ENCODE measurements at places on chromosomes 7 and 10.
A peak's percentile ranks its signal among the peaks of the same experiment; 100 is the strongest.

GRCh38 chr10:12269056-12269455 is 73.1 kb downstream of the CDC123 start:
- no peak for DNase-seq

GRCh38 chr7:146492017-146492416 is 375.4 kb downstream of the CNTNAP2 start:
- DNase-seq, result no peak

DNA sequence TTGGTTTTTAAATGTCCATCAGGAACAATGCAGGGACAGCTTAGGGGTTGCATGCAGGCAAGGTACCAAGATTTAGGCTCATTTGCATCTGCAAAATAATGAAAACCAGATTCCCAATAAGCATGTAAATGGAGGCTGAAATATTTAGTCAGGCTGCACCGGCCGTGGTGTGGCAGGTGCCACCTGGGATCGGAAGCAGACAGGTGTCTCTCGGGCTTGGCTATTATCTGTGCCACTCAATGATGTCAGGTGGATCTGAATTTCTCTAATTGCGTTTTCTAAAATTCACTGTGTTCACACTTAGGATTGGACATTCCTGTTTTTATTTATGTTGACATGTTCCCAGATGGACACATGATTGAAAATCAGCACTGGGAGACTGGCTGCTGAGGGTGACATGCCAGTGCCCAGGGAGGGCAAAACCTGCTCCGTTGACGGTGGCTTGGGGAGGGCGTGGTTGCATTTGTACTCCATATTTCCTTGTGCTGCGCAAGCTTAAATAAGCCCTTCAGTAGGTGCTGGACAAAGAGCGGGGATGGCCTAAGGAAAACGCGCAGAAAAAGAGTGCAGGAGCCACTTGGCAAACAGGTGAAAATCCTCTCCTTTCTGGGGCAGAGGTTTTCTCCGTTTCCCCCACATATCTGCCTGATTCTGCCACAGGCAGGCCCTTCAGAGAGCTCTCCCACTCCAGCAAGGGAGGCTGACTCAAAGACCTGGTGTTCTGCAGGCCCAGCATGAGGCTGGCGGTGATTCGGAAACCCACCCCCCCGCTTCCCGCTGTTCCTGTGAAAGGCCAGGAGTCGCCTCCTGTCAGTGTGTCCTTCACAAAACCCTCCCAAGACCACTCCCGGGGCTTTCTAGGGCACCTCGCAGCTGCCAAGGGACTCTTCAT is 142.5 kb downstream of the WDR37 start:
- DNase-seq, result peak; percentile 60

DNA sequence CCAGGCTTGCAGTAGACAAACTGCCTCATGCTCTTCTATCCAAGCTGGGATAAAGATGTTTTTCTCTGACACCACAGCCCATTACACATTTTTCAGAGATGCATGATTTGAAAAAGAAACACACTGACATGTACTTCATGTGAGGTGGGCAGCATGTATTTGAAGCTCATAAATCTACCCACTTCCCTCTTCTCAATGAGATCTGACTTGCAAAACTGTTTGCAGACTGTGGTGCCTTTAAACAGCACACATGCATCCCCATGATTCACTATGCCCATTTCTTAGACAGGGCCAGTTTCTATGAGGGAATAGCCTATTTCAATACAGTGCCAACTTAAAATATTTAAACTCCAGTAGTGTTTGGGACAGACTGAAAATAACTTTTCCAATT is 109.8 kb downstream of the GLI3 start:
- no peak for DNase-seq

GRCh38 chr10:35422228-35422627 is 85.9 kb downstream of the CCNY start:
- DNase-seq, result no peak

- no peak for DNase-seq
Measured at GRCh38 chr7:2195400-2196246, 37.1 kb downstream of the MAD1L1 start.

GRCh38 chr10:42646687-42647640 is 8.6 kb upstream of the ZNF33B start:
- DNase-seq, result peak; percentile 68

GRCh38 chr7:5532536-5533335 is 109.1 kb upstream of the TNRC18 start:
- peak; percentile 87 for DNase-seq

DNA sequence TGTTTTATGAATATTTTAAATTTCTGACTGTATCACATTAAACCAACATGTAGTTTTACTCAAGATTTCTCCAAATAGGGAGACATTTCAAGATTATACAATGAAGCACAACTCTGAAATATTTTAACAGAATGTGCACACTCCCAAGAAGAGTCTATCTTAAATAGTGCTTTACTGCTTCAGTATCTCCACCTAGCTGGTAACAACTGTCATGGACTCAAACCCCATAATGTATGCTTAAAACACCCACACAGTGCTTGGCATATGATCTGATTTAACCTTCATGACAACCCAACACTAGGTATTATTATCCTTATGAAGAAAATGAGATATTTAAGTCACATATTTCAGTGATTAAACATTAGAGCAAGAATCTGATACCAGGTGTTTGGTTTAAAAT is 45.9 kb downstream of the ASZ1 start:
- DNase-seq, result no peak

DNA sequence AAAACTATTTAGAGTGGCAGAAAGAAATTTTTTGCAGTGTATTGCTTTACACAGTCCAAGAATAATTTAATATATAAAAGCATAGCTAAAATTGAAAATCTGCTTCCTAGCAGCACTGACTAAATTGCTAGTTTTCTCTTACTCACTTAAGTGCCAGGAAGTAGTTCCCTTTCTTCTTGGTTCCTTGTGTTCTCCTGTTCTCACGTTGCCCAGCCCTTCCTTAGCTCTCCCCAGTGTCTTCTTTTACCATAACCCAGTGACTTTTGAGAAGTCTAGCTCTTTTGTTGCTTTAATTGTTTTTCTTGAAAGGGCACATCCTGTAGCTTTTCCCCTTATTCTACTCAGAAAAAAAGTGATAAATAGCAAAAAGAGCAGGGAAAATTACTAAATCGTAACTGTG is 215.5 kb downstream of the THSD7A start:
- no peak for DNase-seq

GRCh38 chr10:71068861-71069271 is 143.5 kb upstream of the UNC5B start:
- DNase-seq, result peak; percentile 69

DNA sequence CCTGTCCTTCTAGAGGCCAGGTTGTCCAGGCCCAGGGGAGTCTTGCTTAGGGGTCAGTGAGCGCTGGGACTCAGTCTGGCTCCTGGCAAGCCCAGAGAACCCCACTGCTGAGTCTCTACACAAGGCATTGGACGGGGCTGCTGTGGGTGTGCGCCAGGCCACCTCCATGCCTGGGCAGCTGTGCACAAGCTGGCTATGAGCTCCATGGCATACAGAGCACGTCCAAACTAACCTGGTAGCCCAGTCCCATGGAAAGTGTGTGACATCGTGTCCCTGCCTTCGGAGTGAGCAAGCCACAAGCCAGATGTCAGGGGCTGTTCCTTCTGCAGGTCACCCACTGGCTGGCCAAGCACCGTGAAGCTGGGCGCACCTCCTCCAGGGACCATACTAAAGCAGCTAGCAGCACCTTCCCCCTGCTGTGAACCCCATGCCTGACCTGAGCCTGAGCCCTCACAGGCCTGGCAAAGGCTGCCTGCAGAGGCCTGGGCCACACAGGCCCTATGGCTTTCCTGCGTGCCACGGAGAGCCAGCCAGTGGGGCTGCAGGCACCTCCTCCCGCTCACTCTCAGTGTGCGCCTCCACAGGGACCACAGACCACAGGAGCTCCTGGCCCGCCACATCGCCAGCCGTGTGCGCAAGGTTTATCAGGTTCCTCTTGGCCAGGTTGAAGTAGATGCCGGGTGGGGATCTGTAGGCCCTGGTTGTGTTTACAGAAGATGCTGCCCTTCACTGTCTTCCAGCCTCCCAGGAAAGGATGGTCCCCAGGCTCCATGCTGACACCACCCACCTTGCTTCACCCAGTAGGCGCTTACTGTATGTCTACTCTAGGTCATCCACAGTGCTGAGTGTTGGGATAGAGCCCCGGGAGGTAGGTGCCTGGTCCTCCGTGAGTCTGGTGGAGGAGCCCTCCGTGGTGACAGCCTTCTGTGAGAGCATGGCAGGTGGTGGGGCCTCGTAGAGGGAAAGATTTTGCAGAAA is 219.7 kb downstream of the EBF3 start:
- DNase-seq, result peak; percentile 35

DNA sequence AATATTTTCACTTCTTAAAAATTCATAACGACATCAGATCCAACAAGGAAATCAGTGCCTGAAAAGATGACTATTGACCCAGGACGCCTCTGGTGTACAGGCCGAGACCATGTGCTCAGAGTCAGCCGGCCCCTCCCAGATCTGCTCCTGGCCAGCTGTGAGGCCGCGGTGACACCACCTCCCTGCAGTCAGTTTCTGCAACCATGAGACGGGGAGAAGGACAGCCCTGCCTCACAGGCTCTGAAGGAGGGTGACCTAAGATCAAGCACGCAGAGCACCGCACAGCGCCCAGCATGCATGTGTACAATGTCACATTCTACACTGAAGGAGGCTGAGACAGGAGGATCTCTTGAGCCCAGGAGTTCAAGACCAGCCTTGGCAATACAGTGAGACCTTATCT is 2.6 kb upstream of the GPER1 start:
- DNase-seq, result no peak

- no peak for DNase-seq
Measured at GRCh38 chr10:50545846-50546245, 77.9 kb downstream of the SGMS1 start.

DNA sequence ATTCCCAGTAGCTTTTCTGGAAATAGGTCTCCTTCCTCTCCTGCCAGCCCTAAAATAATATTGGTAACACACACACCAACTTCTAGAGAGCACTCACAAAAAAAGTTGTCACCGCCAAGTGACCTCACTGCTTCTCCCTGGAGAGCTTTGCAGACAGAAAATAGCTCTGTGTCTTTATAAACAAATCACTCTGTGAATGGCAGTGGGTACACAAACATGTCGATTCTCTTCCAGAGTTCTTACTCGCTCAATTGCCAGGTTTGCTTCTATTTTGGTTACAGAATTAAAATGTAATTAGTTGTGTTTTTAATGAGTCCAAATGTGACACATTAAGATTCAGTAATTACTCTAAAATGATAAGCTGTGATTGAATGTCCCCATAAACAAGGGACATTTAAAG is 649.2 kb upstream of the C7orf33 start:
- DNase-seq, result no peak

- no peak for DNase-seq
Measured at GRCh38 chr7:121279060-121279620, 49.7 kb upstream of the WNT16 start.

DNA sequence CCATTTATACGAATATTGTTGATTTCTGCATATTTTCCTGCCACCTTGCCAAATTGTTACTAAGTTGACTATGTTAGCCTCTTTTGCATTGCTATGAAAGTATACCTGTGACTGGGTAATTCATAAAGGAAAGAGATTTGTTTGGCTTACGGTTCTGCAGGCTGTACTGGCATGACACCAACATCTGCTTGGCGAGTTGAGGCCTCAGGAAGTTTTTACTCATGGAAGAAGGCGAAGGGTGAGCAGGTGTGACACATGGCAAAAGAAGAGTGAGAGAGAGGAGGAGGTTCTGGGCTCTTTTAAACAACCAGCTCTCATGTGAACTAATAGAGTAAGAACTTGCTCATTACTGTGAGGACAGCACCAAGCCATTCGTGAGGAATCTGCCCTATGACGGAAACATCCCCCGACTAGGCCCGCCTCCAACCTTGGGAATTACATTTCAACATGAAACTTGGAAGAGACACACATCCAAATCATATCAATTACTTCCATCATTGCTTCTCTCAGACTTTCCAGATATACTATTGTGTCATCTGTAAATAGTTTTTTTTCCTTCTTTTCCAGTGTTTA is 8.4 kb downstream of the RALA start:
- DNase-seq, result no peak

DNA sequence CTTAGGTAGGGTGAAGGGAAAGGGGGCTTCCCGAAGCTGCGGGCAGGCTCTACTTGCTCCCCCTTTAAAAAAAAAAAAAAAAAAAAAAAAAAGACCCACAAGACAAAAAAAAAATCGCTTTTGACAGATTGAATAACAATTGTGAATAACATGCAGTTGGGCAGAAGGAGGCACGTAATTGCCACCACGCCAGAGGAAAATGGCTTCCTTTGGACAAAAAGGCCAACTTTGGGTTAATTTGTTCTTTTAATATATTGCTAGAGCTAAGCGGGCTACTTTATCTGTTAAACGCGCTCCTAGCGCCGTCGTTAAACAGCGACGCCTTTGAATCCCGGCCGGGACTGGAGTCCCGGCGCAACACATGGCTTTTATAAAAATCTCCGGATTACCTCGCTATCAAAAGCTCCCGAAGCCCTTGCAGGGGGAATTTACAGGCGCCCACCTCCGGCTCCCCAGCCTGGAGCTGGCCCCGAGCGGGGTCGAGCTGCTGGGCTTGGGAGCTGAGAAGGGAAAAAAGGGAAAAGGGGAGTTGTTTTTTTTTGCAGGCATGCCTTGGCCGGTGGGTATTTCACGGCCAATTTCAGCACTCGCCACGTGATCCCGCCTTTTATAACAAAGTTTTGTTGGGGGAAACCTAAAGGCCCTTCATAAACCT is 1.2 kb downstream of the HOXA11 start:
- DNase-seq, result peak; percentile 52

DNA sequence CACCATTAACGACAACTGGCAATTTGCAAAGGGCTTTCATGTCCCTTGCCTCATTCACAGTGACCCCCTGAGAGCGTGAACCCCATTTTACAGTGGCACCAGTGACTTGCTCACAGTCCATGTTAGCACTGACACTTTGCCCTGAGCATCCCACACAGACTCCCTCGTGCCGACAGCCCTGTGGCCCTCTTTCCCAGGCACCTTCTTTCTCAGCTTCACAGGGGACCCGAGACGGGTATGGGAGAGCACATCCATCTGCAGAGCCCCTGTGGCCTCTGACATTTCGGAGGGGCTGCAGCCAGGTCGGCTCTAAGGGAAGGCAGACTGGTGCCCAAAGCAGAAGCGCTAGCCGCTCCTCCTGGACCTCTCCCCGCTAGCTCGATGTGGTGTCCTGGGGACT is 10.8 kb downstream of the LOXL4 start:
- peak; percentile 43 for DNase-seq

DNA sequence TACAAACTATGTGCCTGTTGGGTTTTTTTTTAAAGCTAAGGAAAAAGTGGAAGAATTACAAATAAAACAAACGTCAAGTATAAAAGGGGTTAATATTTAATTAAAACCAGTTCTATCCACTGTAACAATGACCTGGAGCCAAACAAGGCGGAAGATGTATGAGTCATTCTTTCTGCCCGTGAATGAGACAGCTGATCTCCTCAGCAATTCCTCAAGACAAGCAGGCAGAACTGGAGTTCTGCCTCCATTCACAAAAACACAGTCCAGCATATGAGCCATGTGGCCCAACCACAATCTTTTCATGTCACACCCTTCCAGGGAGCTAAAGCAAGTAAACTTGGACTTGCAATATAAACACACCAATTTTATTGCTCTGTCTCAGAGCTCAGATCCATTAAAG is 8.4 kb downstream of the ETV1 start:
- peak; percentile 88 for DNase-seq

Measured in islet precursor cell (in vitro differentiated cells).